ENCODE measurements at places on chromosomes 1 and 21.
A peak's percentile ranks its signal among the peaks of the same experiment; 100 is the strongest.

DNA sequence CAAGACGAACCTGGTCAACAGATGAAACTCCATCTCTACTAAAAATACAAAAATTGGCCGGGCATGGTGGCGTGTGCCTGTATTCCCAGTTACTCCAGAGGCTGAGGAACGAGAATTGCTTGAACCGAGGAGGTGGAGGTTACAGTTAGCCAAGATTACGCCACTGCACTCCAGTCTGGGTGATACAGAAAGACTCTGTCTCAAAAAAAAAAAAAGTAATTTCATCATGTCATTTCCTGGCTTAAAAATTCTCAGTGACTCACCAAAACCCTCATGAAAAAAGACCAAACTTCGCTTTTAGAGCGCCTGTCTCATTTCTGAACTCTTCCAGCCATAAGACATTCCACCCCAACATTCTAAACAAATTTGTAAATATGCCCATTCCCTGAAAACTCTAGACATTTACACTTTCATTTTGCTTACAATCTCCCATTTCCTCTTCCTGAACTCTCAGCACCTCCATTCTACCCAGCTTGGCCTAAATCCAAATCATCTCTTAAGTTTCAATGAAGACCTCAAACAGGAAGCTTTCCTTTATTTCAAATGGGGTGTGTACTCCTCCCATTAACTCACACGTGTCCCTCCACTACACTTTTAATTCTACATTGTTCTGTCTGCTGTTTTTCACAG lies 50.5 kb upstream of the PRRC2C start:
- no peak for DNase-seq

GRCh38 chr1:204630132-204630905 lies 55.2 kb downstream of the LRRN2 start:
- no peak for DNase-seq

- no peak for DNase-seq
These were observed 20.4 kb upstream of the PWP2 start for GRCh38 chr21:44086636-44087425.

GRCh38 chr1:108085628-108086027 lies 114.5 kb downstream of the SLC25A24 start:
- DNase-seq: no peak

GRCh38 chr1:109249654-109250401 lies 489 bp downstream of the CELSR2 start:
- no peak for DNase-seq

DNA sequence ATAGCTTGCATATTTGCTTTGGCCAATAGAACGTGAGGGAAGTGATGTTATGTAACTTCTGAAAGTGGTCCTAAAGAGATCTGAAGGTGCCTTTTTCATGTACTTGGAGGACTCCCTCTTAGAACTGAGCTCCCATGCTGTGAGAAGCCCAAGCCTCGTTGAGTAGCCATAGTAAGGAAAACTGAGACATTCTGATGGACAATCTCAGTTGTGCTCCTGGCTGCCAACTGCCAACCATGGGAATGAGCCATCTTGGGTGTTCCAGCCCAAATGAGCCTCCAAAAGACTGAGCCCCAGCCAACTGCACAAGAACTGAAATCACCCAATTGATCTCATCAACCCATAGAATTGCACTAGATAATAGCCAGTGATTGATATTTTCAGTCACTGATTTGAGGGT lies 106.7 kb downstream of the MRPL39 start:
- DNase-seq: no peak

DNA sequence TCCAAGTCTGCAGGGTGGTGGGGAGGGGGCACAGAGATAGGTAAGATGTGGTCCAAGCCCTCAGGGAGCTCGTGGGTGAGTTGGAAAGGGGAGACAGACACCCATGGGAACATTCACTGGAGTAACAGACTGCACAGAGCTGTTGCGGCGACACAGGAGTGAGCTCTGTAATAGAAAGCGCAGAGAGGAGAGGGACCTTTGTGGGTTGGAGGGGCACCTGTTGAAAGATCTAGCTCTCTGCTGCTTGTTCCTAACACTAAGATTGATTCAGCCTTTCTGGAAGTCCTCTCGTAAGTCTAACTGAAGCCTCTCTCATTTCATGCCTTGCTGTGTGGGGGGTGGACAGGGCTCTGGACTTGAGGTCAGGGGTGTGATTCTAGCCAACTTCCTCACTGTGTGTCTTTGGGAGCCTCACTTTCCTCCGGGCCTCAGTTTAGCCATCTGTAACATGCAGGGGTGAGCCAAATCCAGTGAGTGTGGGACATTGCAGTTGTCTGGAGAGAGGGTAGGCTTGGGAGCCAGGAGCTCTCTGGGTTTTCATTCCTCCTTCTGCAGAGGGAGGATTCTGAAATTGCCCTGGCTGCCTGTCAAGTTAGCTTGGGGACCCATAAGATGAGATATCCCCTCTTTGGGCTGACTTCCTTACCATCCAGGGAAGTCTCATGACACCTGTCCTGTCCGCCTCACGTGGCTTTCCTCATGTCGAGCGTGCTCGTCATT lies 2.0 kb upstream of the ACOT11 start:
- DNase-seq: no peak

DNA sequence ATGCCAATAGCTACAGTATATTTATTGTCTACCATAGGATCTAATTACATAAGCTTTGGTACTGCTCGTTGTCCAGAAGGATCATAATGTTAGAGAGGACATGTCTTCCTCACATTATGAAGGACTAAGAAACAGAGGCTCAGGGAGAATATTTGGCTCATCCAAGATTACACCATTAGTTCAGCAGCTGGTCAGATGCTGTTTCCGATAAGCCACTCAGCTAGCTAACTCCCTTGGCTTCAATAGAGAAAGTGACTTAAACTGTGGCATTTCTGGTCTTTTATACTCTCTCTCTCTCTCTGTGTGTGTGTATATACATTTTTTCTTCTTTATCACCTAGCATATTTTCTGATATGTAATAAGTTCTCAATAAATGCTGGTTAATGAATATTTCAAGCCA lies 70.4 kb downstream of the DDR2 start:
- DNase-seq: no peak

DNA sequence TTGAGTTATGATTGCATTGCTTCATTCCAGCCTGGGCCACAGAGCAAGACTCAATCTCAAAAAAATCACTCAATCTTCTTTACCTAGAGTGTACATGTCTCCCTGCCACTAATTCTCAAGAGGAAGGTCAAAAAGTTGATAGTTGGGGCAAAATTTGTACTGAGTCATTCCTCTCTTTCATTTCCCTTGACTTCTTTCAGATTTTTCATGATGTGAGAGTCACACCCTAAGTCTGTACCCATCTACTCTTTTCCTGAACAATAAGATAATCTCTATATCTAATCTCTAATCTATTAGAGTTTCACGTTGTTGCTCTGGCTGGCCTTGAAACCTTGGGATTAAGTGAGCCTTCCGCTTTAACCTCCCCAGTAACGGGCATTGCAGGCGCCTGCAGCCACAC lies 1.1 kb upstream of the BRDT start:
- no peak for DNase-seq

DNA sequence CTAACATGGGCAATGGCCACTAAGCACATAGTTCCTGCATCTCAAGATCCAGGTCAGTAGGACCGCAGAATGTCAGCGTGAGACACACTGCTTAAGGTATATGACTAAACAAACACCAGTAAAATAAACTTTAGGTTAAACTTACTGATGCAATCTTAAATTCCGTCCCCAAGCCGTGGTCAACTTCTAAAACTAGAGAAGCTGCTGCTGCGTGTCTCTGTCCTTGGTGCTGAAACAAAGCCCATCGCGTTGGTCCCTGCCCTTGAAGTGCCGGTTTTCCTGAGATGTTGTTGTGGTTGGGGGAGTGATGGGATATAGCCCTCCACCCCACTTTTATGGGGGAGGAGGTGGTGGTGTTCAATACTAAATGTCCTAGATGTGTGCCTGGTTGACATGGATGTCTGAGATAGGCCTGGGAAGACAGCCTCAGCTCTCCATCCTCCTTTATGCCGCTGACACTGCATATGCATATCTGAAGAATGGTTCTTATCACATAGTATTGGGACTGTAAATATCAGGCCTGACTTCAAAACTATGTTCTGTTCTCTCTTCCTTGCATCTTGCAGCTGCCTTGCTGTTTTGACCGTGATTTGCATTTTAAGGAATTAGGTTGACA lies 72.0 kb upstream of the KCNA3 start:
- DNase-seq: peak; percentile 44

DNA sequence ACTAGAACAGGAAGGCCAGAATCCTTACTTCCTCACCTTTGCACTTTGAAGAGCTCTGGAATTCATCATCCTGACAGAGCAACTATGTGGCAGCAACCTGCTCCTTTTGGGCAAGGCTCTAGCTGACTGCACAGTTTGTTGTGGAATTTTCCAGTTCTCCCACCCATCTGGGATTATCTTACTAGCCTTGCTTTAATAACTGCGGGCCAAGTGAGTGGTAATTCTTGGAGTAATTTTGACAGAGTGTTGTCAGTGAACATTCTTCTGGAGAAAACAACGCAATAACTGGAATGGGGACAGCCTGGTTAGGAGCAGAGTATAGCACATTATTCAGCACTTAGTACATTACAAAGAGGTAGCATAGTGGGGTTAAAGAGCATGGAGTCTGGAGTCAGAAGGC lies 75.3 kb downstream of the NTMT2 start:
- no peak for DNase-seq

GRCh38 chr1:103002005-103002404 lies 106.3 kb downstream of the COL11A1 start:
- DNase-seq: no peak

DNA sequence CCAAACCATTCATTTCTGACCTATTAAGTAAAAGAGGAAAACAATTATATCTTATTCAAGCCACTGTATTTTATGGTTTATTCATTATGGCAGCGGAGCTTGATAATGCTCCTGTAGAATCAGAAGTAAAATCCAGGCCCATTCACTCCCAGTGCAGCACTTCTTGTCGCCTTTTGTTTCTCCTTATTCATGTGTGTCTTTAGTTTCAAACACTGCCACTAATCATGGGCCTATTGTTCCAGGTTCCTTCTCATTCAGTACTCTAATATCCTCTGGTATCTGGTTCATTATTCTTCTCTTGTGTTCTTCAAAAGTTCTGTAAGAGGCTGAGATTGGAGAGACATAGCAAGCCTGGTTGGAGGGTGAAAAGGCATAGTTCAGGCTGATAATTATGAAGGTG lies 218.3 kb downstream of the LRRIQ3 start:
- no peak for DNase-seq

GRCh38 chr1:96861836-96862235 lies 140.3 kb downstream of the PTBP2 start:
- DNase-seq: no peak

GRCh38 chr1:154407198-154408091 lies 2.3 kb downstream of the IL6R start:
- peak; percentile 48 for DNase-seq
